ENCODE measurements at places on chromosomes 1 and 21.

DNA sequence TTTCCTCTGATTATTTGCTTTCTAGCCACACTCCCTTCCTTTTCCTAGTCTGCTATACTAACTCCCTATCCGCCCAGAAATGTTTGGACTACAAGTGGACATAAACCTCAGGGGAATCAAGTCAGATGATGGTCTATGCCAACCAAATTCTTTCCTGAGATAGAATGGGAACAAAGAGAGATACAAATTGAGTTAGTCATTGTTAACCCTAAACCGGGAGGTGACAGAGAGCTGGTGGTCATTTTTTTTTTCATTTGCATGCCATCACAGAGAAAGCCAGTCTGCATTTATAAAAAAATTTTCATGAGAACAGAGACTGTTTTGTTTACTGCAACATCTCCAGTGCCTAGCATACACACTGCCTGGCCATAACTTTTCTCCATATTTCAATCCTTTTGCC is 35.0 kb downstream of the MYSM1 start:
- no peak for DNase-seq

DNA sequence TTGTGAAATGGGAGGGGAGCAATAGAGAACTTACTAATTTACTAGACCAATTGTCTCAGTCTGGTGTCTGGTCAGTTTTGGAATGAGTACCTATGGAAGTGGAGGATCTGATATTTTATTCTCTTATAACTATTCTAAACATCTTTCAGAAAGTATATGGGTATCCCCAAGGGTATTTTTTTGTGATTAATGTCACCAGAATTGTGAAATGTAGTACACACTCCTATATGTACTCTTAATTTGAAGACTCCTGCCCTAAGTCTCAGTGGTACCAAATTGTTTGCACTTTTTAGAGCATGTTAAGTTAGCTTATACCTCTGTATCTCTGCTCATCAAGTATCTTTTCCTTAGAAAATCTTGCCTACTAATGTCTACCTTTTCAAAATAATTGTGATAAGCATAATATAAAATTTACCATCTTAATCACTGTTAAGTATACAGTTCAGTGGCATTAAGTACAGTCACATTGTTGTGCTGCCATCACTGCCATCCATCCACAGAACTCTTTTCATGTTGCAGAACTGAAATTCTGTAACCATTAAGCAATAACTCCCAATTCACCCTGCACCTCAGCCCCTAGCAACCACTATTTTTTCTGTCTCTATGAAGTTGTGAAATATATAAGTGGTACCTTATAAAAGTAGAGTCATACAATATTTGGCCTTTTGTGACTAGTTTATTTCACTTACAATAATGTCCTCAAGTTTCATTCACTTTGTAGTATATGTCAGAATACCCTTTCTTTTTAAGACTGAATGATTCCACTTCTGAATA is 40.5 kb downstream of the SLC30A7 start:
- DNase-seq = no peak

GRCh38 chr21:43644609-43645008 is 14.7 kb downstream of the HSF2BP start:
- no peak for DNase-seq

DNA sequence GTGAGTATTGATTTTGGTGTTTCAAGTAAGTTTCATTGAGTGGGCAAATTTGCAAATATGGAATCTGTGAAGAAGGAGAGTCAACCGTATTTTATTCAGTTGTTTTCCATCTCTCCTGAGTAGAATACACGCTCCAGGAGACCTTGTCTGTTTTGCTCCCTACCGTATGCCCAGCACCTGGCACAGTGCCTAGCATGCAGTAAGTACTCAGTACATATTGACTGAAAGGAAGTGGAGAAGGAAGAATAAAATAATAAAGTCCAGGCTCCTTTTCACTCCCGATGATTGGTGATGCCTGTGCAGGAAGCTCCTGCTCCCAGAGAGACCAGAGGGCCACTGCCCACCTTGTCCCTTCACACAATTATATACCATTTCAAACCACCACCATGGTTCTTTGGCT is 59.4 kb upstream of the NEK2 start:
- no peak for DNase-seq

DNA sequence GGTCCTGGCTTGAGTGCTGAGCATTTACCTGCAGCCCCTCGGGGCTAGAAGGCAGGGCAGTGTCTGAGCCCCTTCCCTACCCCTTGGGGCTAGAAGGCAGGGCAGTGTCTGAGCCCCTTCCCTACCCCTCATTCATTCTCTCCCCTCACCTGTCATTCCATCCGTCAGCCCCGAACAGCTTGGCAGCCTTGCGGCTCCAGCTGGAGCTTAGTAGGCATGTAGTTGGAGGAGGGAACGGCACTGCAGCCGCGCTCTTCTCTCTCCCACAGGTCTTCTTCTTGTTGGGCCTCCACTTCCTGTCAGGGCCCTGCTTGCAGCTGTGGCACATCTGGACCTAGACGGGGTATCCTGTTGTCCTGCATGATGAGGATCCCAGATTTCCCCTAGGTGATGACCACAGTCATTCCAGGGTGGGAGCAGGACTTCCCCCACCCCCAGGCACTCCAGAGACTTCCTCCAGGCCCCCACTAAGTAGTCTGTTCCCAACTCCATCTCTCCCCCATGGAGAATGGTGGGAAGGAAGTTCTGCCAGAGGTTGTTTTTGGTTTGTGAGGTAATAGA is 22.2 kb downstream of the MAPKAPK2 start:
- DNase-seq = peak; percentile 60

- DNase-seq = peak; percentile 27
These were observed 703 bp downstream of the ERI3 start for GRCh38 chr1:44354268-44354839.

DNA sequence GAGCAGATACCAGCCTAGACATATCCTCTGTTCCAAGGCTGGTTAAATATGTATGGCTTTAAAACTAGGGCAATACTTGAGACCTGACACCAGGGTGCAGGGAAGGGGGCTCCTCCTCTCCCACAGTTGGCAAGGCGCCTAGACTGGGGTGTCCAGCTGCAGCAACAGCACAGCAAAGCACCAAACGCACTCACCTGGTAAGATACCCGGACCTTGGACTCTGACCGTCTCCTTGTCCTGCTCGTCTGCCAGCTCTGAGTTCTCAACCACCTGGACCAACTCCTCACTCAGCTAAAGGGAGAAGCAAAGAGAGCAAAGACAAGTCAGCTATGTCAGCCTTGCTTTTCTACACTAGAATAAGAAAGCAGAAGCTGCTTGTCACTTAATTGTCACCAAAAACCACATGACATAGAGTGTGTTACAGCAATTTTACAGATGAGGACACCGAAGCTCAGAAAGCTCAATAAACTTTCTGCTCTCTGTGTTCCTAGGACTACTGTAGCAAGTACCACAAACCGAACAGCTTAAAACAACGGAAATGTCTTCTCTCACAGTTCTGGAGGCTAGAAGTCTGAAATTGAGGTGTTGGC is 4.4 kb downstream of the PACC1 start:
- no peak for DNase-seq

DNA sequence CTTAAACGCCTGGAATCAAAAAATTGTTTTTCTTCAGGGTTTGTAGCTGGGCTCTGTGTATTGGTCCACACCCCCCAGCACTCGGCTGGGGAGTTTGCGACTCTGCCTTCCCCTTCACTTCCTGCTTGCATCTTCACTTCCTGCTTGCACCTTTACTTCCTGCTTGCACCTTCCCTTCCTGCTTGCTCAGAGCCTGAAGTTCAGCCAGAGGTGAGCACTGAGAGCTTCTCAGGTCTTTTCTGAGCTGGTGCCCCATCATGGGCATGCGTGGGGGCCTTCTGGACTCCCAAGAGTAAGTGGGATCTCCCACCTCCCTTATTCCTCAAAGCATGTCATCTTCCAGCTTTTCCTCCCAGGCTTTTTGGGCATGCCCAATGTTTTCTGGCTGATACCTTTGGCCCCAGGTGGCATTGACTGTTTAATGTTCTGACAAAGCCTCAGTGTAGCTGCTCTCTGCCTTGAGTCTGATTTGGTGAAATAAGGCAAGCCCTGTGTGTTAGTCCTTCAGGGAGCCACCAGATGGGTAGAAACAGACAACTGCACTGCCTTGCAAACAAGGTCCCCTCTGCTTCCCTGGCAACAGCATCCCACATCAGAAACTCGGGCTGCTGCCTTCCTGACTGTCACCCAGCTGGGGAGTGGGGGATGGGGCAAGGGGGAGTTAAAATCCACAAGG is 3.5 kb downstream of the KRTAP10-2 start:
- DNase-seq = no peak

- DNase-seq = peak; percentile 73
These were observed 258.0 kb downstream of the PTBP2 start for GRCh38 chr1:96979304-96980268.

GRCh38 chr1:91572044-91572443 is 71.4 kb downstream of the CDC7 start:
- DNase-seq = no peak
